ENCODE measurements at places on chromosomes 4 and X.

DNA sequence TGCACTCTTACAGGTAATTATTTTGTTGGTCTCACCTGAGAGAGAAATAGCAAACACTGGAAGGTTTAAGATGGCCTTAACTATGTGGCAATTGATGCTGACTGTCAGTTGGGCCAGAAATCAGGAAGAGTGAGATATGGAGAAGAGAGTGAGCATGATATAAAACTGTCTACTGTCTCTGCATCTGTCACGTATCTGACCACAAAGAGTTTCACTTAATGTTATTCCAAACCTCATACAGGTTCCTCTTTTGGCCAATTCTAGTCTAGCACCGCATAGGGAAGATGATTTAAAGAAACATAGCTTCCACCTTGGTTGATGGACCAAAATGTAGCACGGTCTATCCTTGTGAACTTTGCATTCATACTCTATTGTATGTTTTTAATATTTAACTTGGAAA, 381.0 kb upstream of the BOD1L1 start:
- DNase-seq: no peak

- peak; percentile 50 for DNase-seq
Measured at GRCh38 chr4:143382596-143382995, 45.9 kb downstream of the GAB1 start.

GRCh38 chr4:7426525-7427171, 8.1 kb downstream of the PSAPL1 start:
- no peak for DNase-seq

DNA sequence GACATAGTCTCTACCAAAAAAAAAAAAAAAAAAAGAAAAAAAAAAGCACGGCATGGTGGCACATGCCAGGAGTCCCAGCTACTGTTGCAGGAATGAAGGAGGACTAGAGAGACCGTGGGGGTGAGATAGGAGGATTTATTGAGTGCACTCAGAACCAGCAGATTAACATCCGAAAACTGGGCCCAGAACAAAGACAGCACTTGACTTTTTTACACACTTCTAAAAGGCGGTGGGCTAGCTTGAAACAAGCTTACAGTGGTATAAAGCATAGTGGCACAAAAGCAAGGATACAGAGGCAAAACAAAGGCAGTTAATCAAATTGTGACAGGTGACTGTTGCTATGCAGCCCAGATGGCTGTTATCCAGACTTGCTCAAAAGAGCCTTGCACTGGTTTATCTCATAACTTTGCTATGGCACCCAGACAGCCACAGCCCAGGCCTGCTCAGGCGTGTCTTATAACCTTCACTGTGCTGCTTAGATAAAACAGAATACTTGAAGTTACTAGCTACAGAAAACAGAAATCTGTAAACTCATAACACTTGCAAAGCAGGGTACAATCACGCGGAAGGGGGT, 9.9 kb upstream of the PI4K2B start:
- DNase-seq: peak; percentile 57

DNA sequence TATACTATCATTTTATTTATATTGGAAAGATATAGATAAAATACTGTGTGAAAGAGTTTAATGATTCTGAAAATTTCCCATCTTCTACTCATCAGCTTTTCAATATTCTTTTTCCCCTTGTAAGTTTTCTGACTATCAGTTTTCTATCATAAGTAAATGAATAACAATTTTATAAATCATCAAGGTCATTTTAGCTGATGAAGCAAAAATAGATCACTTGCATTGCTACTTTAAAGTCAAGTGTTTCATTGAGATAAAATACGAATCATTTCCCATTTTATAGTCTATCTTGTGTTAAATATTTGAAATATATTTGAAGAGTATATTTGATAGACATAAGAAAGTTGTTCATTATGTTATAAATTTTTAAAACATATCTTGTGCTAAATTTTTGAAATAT, 811.0 kb upstream of the GALNTL6 start:
- DNase-seq: no peak

DNA sequence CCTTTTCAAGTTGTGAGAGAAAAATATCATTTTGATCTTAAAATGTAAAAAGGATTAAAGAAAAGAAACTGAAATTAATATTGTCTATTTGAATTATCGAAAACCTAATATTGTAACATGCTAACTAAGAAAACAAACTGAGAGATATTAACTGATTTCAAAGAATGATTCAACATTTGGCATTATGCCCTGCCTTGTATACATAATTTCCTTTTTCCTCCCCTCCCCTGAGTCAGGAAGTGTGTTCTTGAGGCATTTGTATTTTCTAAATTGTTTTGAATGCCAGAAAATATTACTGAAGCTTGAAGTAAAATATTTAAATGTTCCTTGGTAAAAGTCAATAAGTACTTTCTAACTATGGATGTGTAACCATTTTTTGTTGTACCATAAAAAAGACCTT, 49.4 kb downstream of the RPS6KA3 start:
- DNase-seq: peak; percentile 69

GRCh38 chr4:100188829-100189228, 1.4 kb downstream of the DDIT4L start:
- DNase-seq: no peak

DNA sequence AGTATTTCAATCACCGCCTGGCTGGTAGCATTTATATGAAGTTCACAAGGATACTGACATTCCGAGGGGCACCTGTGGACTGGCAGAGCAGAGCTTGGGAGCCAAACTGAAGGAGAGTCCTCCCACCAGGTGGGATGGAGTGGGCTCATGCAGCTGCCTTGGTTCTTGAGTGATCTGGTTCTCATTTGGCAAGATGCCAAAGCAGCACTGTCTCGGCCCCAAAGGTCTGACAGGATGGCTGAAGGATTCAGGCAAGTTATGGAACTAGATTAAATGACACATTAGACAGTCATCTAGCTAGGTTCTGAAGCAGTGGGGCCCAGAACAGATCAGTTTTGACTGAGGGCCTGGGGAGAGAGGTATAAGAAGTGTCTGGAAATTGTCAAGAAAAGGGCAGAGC, 3.2 kb downstream of the FGF16 start:
- no peak for DNase-seq

DNA sequence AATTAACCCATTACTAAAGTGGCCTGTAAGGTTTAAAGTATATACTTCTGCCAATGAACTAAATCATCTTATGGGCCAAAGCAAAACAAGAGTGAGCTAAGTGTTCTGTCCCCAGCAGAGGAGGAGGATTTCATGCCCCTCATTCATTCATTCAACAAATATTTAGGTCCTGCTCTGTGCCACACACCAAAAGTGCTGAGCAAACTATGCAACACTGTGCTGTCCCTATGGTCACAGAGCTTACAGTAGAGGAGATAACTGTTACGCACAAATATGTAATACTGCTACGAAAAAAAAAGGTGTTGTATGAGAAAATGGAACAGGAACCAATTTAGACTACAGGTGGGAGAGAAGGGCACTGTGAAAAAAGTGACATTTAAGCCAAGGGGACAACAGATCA, 1.7 kb downstream of the SH3KBP1 start:
- DNase-seq: no peak

GRCh38 chrX:67563469-67564448, 19.9 kb downstream of the AR start:
- DNase-seq: no peak
